ENCODE measurements at places on chromosomes 7 and 10. TPM values are rescaled to one million over a fixed set of nuclear protein-coding genes. Genes with fewer than 3 reads are reported as not detected.

The HOXA4 gene
- total RNA-seq, result not detected

The HABP2 gene
- not detected for total RNA-seq

The AOAH gene
- total RNA-seq, result not detected

The TLL2 gene
- total RNA-seq, result 0.15 TPM

The CDH23 gene
- 13.3 TPM for total RNA-seq

The CPED1 gene
- total RNA-seq, result 2.4 TPM

The ENKUR gene
- total RNA-seq, result 1.0 TPM

The ZNF3 gene
- 35.2 TPM for total RNA-seq

The SFRP4 gene
- total RNA-seq, result not detected

The CNTNAP2 gene
- not detected for total RNA-seq

The SYCE1 gene
- not detected for total RNA-seq

The GPAM gene
- 4.2 TPM for total RNA-seq

The GLRX3 gene
- 78.0 TPM for total RNA-seq

The NXPH1 gene
- not detected for total RNA-seq

The GIMAP7 gene
- not detected for total RNA-seq

The CALHM1 gene
- not detected for total RNA-seq

The HMX2 gene
- total RNA-seq, result not detected

The CYP2W1 gene
- 0.63 TPM for total RNA-seq

Data from PC-9 (cell line).